Metanephros (tissue), 2 donors: ENCODE measurements at places on chromosomes 6 and 20. TPM values are rescaled to one million over a fixed set of nuclear protein-coding genes. Genes with fewer than 3 reads are reported as not detected.

Gene GPLD1
- 3.9 TPM for total RNA-seq

Gene HIVEP2
- total RNA-seq, result 23.4 TPM

Gene NKX2-4
- total RNA-seq, result not detected

Gene ANKRD66
- not detected for total RNA-seq

Gene TSPO2
- total RNA-seq, result 1.5 TPM
